ENCODE measurements at places on chromosomes 7 and 10.

DNA sequence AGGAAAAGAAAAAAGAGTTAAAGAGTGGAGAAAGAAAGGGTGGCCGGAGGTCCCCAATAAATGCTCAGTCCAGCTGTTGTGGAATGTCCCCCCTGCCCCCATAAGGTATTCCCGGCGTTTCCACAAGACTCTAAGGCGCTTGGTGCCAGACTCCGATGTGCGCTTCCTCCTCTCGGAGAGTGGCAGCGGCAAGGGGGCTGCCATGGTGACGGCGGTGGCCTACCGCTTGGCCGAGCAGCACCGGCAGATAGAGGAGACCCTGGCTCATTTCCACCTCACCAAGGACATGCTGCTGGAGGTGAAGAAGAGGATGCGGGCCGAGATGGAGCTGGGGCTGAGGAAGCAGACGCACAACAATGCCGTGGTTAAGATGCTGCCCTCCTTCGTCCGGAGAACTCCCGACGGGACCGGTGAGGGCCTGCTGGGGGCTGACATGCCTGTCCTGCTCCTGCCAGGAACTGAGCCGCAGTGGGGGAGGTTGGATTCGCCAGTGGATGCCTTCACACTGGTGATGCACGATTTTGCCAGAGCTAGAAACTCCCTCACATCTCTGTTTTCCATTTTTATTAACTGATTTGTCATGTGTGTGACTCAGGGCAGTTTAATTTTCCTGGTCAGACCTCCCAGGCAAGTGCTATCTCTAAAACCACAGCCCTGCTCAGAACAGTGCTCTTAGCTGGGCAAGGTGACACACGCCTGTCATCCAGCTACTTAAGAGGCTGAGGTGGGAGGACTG lies 34.2 kb downstream of the TACR2 start:
- DNase-seq: no peak

- no peak for DNase-seq
Observed at GRCh38 chr10:117137031-117137910, 799 bp downstream of the VAX1 start.

GRCh38 chr10:103458720-103459119 lies at the start of gene CALHM1:
Gene CALHM1 (minus strand): TSS chr10:103458900. CDS start chr10:103458751, 149 bp downstream.
- DNase-seq: no peak

DNA sequence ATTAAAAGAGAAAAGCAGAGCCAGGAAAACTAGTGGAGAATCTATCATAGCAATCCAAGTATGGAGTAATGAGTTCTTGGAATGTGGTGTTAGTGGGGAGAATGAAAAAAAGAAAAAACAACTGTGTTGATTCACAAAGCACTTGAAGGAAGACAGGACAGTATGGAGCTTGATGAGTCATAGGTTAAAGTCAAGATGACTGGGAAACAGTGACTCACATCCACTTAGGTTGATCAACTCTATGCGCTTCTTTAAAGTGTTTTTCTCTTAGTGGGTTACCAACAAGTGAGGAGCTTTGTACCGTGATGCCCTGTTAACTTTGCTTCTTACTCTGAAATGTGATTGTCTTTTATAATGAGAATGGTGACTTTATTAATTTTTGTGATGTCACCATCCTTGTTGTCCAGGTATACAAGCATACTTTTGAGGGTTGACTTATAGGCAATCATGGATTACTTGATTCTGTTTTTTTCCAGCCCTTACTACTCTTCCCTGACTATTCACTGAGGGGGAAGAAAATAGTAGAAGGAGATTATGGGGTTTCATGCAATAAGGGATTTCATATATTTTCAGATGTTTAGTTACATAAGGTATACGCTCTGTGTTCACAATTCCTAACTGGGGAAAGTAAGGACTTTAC lies 32.1 kb upstream of the MDFIC start:
- peak; percentile 0 for DNase-seq

DNA sequence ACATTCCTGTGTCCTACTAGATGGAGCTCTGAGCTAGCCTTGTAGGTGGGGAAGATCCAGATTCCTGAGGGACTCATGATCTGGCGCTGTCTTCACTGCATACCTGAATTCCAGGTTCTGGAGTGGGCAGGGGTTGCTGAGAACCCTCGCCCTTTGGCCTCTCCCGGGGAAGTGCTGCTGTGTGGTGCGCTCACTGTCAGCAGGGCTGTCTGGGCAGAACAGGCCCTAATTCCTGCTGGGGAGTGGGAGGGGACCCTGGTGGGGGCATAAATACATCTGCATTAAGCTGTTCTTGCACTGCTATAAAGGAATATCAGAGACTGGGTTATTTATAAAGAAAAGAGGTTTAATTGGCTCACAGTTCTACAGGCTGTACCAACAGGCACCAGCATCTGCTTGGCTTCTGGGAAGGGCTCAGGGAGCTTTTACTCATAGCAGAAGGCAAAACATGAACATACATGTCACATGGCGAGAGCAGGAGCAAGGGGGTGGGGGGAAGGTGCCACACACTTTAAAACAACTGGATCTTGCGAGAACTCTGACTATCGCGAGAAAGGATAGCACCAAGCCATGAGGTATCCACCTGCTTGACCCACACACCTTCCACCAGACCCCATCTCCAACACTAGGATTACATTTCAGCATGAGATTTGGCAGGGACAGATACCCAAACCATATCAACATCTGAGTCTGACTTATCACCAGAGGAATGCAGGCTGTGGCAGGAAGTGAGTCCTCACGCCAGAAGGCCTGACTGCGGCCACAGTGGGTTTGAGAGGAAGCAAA lies 115.0 kb downstream of the ADCY1 start:
- no peak for DNase-seq

- DNase-seq: no peak
Observed at GRCh38 chr7:29562307-29562706, 1.3 kb upstream of the PRR15 start.

DNA sequence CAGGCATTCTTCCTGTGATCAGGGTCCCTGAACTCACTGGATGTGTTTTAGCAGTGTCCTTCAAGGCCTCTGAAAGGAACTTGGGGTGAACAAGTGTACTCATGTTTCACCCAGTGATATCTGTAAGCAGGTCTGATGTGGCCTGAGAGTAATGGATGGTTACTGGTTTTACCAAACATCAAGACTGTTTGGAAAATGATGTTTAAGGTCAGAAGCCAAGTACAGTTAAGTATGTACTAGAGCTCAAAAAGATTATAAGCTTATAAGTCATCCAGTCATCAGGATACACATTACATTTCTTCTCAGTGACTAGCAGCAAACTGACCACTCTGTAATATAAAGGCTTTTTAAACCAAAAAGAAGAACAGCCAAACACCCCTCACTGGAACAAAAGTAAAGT lies 79.8 kb upstream of the PTN start:
- no peak for DNase-seq

GRCh38 chr10:22980822-22981221 lies 53.0 kb downstream of the ARMC3 start:
- DNase-seq: no peak

DNA sequence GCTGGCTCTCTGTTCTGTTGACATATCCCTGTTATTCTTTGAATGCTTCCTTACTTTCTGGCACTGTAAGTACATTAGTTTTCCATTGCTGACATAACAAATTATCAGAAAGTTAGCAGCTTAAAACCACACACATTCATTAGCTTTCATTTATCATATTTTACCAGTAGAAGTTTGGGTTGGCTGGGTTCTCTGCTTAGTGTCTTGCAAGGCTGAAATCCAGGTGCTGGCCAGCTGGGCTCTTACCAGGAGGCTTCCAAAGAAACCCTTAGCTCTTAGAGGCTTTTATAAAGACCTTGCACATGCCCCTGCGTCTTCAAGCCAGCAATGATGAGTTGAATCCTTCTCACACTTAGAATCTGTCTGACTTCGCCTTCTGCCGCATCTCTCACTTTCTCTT lies 160.6 kb downstream of the MLLT10 start:
- DNase-seq: no peak

- no peak for DNase-seq
Observed at GRCh38 chr10:77024461-77024860, 613.1 kb downstream of the KCNMA1 start.

DNA sequence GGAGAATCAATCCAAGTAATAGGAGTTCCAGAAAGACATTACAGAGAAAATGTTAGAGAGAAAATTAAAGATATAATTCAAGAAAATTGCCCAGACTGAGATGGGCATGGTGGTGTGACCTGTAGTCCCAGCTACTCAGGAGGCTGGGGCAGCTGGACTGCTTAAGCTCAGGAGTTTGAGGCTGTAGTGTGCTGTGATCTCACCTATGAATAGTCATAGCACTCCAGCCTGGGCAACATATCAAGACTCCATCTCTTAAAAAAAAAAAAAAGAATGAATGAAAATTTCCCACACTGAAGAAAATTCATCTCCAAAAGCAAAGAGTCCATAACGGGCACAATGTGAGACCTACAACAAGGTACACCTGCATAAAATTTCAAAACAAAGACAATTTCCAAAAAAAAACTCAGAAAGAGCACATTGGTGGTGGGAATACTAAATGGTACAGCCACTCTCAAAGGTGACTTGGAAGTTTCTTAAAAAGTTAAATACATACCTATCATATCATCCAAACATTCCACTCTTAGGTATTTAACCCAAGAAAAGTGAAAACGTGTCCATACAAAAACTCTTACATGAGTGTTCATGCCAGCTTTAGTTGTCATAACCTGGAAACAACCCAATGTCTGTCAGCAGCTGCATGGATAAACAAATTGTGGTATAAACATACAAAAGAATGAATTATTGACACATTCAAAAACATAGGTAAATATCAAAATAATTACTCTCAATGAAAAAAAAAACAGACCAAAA lies 6.9 kb upstream of the RGS10 start:
- DNase-seq: no peak

- no peak for DNase-seq
Observed at GRCh38 chr7:104992306-104992705, 21.7 kb upstream of the KMT2E start.

DNA sequence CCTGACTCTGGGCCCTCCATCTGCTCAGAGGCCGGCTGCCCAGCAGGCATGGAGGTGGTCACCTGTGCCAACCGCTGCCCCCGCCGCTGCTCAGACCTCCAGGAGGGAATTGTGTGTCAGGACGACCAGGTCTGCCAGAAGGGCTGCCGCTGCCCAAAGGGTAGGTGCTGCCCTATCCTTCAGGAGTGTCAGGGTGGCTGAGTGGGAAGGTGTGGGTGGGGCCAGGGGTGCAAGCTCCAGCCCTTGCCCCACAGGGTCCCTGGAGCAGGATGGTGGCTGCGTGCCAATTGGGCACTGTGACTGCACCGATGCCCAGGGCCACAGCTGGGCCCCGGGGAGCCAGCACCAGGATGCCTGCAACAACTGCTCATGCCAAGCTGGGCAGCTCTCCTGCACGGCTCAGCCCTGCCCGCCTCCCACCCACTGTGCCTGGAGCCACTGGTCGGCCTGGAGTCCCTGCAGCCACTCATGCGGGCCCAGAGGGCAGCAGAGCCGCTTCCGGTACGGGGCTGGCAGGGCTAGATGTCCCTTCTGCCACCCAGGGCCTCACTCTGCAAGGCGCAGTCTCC lies 17.5 kb upstream of the ZNF862 start:
- no peak for DNase-seq

- no peak for DNase-seq
Observed at GRCh38 chr10:72688208-72688651, 3.7 kb upstream of the MCU start.

GRCh38 chr7:64888561-64888900 lies 14.5 kb upstream of the ZNF273 start:
- DNase-seq: no peak

DNA sequence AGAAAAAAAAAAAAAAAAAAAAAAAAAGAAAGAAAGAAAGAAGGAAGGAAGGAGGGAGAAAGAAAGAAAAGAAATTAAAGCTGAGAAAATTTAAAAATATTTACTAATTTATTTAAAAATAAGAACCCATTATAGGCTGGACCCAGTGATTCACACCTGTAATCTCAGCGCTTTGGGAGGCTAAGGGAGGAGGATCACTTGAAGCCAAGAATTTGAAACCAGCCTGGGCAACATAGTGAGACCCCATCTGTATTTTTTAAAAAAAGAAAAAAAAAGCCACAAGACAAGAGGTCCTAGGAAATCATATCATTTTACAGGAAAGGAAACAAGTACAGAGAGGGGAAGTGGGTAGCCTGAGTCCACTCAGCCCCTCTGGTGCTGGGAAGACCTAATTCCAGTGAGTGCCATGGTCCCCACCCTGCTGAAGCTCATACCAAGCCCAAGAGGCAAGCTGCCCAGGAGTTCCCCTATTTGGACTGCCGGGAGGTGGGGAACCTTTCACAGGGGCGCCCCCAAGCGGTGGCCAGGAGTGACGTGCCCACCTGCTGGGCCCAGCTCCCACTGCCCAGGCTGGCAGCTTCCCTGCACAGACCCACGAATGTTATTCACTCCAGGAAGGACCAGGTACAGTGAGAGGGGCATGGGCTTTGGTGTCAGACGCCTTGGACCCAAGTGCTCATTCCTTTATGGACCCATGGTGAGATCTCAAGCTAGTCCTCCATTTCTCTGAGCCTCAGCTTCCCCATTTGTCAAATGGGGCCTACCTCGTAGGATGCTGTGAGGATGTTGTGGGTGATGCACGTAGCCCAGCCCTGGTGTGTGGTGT lies 133.6 kb downstream of the ZMIZ1 start:
- DNase-seq: no peak

DNA sequence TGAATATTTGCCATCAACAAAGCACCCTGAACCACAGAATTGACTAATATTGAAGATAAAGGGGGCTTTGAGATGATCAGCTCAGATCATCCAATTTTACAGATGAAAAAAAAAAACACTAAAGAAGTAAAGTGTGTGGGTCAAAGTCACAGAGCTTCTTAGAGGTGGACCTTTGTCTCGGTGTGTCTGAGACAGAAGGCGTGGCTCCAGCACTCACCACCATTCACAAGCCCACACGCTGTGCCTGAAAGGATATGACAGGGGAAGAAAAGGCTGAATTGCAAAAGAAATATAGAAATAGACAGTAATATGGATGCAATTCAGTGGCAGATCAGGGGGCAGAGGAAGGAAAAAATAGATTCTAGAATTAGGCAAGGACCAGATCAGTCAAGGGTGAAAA lies 114.9 kb upstream of the PLXNA4 start:
- no peak for DNase-seq

- DNase-seq: no peak
Observed at GRCh38 chr10:44647473-44647872, 262.6 kb upstream of the CXCL12 start.

DNA sequence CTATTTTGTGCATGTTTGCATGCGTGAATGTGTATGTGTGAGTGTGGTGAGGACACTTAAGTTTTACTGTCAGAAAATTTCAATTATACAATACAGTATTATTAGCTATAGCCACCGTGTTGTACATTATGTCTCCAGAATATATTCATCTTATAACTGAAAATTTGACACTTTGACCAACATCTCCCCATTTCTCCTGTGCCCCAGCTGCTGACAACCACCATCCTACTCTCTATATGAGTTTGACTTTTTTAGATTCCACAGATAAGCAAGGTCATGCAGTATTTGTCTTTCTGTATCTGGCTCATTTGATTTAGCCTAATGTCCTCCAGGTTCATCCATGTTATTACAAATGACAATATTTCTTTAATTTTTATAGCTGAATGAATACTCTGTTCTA lies 195.0 kb downstream of the GPR37 start:
- no peak for DNase-seq

- no peak for DNase-seq
Observed at GRCh38 chr7:80387634-80388193, 124.2 kb downstream of the GNAT3 start.

Measured in T-helper 22 cell (primary cell).